ENCODE measurements at places on chromosomes 12 and 14.

DNA sequence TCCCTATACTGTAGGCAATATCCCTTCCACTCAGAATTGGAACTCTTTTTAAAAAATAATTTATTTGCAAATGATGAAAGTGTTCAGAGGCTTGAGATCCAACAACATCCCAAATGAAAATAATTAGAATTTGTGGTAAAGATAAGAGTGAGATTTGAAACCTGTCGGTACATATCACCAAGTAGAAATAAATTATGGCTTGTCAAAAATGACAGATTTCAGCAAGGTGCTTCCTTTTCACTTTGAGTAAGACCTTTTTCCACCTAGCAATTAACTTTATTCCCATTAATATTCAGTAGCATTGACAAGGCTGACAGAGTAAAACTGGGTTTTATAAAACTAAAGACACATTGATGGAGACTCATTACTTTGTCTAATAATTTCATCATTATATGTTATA, 107.7 kb upstream of the PRKD1 start:
- DNase-seq: no peak

- DNase-seq: no peak
Observed at GRCh38 chr14:103562179-103562428, 353 bp downstream of the BAG5 start.

GRCh38 chr12:24121911-24122310, 172.4 kb upstream of the SOX5 start:
- no peak for DNase-seq

DNA sequence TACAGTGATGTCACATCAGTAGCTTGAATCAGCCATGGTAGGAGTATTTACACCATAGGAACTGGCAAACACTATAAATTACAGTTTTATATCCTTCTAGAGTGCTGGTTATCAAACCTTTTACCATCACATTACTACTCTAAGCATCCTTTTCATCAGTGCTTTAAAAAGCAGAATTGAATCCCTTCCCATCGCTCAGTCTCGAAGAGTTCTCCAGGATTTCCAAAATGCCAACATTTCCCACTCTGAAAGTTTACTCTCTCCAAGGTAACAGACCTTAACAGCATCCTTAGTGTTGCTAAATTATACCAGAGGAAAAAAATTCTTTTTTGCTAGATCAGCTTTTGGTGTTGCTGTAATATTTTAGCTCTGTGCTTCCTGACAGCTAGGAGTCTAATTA, 209.4 kb upstream of the USP15 start:
- no peak for DNase-seq

GRCh38 chr12:50828121-50828520, 14.6 kb upstream of the TMPRSS12 start:
- no peak for DNase-seq

- DNase-seq: peak; percentile 11
Observed at GRCh38 chr12:108730365-108731104, 783 bp downstream of the CORO1C start.

DNA sequence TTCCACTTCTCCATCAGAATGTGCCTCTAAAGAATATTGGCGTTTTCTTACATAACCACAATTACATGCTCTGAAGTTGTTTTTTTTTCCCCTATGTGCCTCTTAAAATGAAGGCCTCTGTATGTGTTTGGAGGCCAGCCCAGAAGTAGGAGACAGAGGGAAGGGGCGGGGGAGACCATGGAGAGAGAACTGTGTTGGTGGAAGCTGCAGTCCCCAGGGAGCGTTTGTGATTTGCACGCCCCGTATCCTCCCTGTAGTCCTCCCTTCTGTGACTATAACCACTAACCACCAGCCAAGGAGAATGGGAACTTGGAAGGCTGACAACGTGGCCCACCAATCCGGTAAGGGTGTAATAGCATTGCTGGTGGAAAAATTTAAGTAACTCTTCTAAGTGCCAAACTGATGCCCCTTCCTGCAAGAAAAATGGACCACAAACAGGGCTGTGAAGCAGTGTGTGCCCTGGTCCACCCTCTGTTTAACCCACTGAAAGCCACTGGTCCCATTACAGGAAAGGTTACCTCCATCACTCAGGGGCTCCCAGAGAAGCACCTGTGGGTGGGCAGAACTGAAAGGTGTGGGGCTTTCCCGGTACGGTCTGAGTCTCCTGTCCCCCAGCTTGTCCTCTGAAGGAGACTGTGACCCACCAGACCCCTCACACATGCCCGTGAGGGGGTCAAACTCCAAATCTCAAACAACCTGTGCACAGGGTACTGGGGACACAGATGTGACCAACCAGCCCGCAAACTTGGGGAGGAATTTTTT, 36.8 kb downstream of the CCDC88C start:
- no peak for DNase-seq

DNA sequence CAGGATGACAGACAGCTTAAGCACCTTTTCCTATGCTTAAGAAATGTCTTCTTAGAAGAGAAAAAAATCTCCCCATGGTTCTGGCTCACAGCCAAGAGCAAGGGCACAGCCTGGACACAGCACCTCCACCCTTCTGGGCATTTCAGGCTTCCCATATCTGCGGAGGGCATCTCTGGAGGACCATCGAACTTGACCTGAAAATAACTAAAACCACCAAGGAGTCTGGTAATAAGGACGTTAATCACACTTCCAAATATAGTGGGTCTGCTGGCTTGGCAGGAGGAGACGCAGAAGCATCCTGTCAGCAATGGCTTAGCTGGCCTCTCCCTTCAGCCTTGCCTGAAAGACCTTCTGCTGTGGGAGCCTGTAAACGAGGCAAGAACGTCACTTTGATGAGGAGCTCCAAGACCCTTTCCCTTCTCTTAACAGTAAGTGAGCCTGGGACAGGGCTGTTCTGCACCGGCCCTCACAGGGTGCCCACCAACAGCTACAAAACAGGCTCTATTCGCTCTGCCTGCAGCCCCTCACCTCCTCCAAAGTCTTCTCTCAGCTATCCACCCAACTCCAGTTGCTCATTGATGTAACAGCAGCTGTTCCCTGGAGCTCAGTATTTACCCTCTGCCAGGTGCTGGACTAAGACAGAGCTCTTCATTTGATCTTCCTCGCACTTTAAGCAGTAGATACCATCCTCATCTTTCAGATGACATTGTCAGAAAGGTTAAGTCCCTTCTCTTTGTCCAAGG, 13.2 kb downstream of the SETD3 start:
- no peak for DNase-seq

- DNase-seq: no peak
Observed at GRCh38 chr14:60655119-60655897, 6.0 kb upstream of the SIX1 start.

DNA sequence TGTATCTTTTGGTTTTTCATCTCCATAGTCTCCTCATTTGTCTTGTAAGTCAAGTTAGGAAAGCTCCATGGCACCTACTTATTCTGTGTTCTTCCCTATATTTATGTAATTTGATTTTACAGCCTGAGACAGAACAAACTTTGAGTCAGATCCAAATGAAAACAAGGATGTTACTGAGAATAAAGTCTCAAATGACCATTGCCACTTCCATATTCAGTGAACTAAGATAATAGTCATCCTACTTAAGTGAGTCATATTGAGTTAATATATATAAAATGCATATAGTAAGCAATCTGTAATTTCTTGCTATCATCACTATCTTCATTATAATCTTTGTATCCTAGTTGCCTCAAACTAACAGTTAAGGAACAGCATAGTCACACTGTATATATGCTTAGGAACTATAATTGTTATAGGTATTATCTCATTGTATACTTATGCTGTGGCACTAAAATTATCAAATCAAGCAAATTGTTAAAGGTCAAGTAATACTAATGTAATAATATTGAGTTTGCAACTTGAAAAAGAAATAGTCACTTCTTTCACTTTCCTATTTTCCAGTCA, 30.8 kb downstream of the TMTC3 start:
- DNase-seq: no peak

GRCh38 chr12:26473291-26473690, 277.9 kb downstream of the SSPN start:
- DNase-seq: no peak

GRCh38 chr12:75483431-75483830, 2.9 kb downstream of the GLIPR1 start:
- no peak for DNase-seq
